ENCODE measurements at places on chromosomes 4 and X.

GRCh38 chr4:165967486-165967885 lies 94.4 kb downstream of the TLL1 start:
- no peak for DNase-seq

DNA sequence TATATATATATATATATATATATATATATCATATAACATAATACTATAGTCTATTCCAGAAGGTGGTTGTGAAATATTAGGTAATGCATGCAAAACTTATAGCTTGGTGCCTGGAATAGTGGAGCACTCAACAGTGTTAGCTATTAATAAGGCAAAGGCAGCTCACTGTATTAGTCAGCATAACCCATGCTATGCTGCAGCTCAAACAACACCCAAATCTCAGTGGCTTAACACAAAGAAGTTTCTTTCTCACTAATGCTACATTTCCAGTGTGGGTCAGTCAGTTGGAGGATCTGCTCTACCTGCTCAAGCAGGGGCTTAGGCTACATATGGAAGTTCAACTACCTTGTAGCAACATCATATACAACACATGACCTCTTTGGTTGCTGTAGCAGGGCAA lies 5.2 kb upstream of the RPGR start:
- DNase-seq: no peak

DNA sequence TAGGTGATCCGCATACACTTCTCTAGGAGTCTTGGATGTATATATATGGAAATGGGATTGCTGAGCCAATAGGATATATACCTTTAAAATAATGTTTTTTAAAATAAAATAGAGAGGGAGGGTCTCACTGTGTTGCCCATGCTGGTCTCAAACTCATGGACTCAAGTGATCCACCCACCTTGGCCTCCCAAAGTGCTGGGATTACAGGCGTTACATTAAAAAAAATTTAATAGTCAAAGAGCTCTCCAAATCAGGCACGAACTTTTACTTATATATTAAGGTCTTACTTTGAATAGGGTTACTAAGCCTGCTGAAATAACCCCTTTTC lies 109.0 kb downstream of the GNL3L start:
- DNase-seq: no peak

- DNase-seq: peak; percentile 13
These were observed 10.5 kb upstream of the DCHS2 start for GRCh38 chr4:154502111-154502510.

GRCh38 chrX:25213611-25214010 lies 197.8 kb upstream of the ARX start:
- DNase-seq: no peak

DNA sequence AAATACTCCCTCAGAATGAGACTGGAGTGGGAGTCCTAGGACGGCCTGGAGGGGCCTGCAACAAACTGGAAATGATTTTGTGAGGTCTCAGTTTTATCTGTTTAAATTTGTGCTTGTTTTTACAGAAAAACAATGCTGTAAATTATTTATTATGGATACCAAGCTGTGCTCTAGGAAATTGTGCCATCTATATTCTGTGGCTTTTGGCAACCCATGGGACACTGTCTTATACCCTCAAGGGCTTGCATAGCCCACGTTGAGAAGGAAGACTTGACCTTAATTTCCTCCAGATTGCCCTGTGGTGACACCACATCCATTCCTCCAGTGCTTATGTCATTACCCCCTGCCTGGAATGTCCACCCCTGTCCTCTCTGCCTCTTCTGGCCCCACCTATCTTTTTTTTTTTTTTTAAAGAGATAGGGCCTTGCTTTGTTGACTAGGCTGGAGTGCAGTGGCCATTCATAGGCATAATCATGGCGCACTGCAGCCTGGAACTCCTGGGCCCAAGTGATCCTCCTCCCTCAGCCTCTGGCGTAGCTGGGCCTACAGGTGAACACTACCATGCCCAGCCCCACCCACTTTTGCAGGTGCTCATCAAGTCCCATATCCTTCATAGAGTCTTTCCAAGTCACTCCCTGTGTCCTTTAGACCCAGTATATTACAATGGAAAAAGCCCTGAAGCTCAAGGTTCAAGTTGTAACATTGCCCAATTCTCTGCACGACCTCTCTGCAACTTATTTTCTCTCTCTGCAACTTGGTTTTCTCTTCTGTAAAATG lies 77.4 kb downstream of the HPRT1 start:
- no peak for DNase-seq

DNA sequence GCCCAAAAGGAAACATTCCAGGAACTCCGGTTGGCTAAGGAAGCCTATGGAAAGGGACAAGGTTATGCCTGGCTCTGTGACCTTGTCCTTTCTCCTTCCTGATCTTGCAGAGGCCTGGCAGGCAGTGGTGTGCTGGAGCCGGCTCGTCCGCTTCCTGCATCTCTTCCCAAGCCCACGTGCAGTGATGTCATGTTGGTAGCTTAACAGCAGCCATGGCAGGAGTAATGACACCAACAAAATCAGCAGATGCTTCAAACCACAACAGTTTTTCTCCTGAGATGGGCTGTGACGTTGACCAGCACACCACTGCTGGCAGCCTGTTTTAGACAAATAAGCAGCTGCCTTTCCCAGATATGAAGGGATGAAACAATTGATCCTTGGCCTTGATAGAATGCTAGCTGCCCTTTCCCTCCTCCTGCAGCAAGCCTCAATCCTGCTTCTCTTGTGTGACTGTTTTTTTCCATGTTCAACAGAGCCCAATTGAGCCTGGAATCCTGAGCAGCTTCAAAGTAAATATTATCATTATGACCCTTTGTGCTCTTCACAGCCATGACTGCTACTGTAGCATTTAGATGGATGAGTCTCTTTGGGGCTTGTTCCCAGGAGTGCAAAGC lies 23.4 kb downstream of the SEPTIN6 start:
- DNase-seq: no peak

- peak; percentile 24 for DNase-seq
These were observed 39.6 kb upstream of the SRPX start for GRCh38 chrX:38260231-38260630.

DNA sequence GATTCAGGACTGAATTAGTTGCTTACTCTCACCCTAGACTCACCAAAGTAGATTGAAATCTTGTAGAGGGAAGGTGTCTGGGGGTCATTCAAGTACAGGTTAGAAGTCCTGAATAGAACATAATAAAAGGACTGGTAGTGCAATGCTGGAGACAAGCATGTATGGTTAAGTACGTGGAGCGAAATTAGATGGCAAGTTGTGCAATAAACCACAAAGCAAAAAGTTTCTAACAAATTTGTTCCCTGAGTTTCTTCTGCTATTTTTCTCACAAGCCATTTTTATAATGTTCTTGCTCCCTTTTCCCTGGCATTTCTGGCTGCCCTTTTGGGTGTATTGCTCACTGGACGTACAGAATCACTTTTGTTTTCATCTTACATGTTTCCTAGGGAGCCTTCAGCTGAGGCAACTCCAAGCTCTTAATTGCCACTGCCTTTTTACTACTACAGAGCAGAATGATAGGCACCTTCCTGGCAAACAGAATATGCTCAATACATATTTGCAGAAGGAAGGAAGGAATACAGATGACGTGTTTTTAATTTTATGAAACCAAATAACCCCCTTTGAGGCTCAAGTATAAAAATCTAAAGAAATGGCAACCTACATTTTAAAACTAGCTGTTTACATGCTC lies 23.4 kb downstream of the LANCL3 start:
- peak; percentile 9 for DNase-seq

DNA sequence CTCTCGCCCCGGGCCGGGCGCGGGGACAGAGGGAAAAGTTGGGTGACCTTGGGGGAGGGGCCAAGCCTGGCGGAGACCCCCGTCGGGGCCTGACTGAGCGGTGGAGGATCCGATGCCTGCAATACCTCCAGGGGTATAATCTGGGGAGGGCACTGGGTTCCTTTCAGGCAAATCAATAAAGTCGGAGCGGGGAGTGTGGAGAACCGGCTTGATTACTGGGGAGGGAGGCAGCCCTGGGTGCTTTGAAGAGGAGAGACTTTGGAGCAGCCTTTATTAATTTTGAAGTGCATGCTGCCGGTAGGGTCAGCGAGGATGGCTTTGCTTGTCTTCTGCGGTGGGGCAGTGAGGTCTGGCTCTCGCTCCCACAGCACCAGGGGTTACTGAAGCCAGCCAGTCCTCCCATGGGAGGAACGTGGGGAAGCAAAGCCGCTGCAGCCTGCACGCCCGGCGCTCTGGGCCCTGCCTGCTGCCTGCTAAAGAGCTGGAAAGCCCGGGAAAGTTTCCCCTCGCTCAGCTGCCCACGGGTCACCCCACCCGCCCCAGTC lies 403 bp upstream of the LGI2 start:
- peak; percentile 27 for DNase-seq

GRCh38 chrX:12912791-12913482 lies 6.5 kb downstream of the TLR8 start:
- DNase-seq: no peak

DNA sequence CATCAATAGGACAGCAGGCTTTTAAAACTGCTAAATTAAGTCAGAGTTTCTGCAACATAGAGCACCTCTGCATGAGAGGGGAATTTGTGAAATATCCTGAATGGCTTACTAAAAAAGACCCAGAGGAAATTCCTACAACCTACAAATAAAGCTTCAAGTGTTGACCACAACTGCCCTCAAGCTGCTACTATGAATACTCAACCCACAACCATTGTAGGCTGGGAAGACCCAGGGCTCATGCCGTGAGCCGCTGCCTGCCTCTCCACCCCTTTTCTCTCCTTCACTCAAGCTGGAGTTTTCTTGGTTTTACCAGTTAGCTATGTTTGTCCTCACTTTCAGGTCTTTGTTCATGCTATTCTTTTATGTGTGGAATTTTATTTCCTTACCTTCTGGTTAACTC lies 151.6 kb downstream of the EMCN start:
- no peak for DNase-seq

DNA sequence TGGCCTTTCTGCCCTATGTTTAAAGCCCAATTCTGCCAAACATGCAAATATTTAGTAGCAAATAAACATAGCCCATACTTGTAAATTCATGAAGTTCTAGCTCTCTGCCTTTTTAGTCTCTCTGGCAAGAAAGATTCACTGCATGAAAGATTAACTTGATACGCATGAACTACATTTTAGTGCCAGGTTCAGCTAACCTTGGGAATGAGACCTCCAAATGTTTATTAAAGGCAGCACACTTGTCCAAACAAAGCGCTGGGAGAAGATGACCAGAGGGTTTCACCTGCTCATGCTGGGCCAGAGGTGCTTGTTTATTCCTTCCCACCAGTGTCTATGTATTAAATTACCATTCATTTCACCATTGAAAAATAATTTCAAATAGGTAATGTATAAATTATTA lies 44.5 kb upstream of the IL1RAPL1 start:
- DNase-seq: peak; percentile 28

- no peak for DNase-seq
These were observed 784 bp downstream of the MAP7D3 start for GRCh38 chrX:136250191-136251040.

GRCh38 chr4:144906181-144906925 lies 191.6 kb downstream of the ANAPC10 start:
- no peak for DNase-seq

GRCh38 chr4:152967907-152968306 lies 31.8 kb downstream of the FHDC1 start:
- DNase-seq: peak; percentile 39

DNA sequence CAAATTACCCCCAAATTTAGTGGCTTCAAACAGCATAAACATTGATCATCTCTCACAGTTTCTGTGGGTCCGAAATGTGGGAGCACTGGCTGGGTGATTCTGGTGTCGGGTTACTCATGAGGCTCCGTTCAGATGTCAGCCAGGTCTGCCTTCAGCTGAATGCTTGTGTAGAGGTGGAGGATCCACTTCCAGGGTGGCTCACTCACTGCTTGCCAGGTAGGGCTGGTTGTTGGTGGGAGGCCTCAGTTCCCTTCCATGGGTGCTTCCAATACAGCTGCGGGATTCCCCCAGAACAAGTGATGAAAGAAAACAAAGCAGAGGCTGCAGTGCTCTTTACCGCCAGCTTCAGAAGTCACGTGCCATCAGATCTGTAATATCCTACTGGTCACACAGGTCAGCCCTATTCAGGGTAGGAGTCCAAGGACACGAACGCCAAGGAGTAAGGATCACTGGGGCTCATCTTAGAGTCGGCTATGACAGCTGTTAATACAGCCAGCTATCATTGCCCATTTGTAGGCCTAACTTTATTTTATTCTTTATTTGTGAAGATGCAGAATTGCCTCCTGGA lies 1.1 kb upstream of the SMIM43 start:
- no peak for DNase-seq

DNA sequence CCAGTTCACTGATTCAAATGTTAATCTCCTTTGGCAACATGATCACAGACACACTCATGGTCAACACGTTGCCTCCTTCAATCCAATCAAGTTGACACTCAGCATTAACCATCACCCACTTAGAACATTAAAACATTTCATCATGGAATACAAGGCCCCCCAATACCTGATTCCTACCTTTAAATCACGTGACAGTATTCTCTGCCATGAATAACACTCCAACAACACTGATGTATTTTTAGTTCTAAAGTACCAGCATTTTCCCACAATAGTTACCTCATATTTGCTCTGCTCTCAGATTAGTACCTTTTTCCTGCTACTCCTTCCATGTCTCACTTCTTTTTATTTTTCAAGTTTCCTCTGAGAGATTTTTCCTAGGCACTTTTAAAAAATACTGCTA lies 19.6 kb downstream of the IL13RA2 start:
- DNase-seq: no peak

DNA sequence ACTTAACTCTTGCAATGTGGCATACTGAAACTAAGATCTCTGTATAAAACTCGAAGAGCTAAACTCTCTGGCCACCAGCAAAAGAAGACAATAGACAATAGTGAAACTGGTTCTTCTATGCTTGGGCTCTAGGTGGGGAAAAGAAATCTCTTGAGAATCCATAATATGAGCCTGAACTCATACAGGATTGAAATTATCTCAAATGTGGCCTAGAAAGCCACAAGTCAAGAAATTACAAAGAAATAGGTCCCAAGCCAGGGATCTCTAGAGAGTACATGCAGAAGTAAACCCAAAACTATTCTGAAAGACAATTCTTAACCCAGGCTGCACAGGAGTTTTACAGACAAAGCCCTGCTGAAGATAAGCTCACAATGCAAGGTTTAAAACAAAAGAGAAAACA lies 127.4 kb downstream of the ANAPC10 start:
- DNase-seq: no peak
